ENCODE measurements at places on chromosomes 2 and 18.

GRCh38 chr18:66046032-66046602 lies 295.3 kb downstream of the CDH7 start:
- DNase-seq: no peak

GRCh38 chr2:15546297-15547098 lies 14.6 kb downstream of the NBAS start:
- no peak for DNase-seq

- no peak for DNase-seq
These were observed 211.7 kb downstream of the CLIP4 start for GRCh38 chr2:29326926-29327325.

DNA sequence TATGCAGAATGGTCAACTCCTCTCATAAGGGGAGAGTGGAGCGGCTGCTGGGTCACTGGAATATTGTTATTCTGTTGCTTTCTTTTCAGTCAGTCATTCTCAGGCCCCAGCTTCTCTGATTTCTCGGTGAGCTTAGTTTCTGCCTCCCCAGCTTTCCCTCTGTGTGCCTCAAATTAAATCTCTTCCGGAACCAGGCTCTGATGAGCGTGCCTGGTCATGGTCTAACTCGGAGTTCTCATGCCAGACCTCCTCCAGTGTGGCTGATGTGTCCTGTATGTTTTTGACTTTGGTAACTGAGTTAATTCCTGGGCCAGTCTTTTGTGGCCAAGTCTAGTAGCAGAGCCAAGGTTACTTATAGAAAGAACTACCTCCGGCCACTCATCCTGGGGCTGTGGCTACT lies 4.9 kb upstream of the STK11IP start:
- DNase-seq: no peak

DNA sequence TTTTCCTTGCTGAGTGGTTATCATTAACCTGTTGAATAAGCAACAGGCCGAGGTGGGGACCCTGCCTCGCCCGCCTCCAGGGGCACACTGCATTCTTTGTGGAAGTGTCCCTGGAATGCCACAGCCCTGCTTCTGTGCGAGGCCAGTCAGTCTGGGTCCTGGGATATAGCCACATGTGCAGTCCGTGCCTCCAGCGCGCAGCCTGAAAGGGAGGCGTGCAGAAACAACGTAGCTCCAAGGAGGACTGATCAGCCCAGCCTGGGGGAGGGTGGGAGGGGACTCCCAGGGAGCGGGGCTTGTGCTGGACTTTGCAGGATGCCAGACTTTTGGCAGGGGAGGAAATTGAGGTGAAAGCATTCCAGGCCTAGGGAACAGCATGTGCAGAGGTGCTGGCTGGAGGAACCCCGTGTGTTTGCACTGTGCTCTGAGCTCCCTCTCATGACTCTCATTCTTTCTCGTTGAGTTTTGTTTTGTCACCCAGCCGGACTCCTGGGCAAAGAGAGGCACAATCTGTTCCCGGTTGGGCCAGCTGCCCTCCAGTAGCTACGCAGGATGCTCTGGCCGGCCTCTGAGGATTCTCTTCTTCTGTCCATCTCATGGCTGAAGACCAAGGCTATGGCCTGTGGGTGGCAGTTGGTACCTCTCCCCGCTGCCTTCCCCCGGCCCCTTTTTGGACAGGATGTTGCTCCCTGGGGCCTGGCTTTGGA lies 39.7 kb downstream of the HPCAL1 start:
- DNase-seq: no peak

- no peak for DNase-seq
These were observed 389.3 kb downstream of the IRS1 start for GRCh38 chr2:226410247-226410835.

GRCh38 chr2:198405311-198405710 lies 600.9 kb downstream of the PLCL1 start:
- DNase-seq: no peak

- DNase-seq: no peak
These were observed 34.9 kb upstream of the TFCP2L1 start for GRCh38 chr2:121319941-121320340.

GRCh38 chr2:41326851-41327250 lies 721.0 kb upstream of the PKDCC start:
- no peak for DNase-seq

DNA sequence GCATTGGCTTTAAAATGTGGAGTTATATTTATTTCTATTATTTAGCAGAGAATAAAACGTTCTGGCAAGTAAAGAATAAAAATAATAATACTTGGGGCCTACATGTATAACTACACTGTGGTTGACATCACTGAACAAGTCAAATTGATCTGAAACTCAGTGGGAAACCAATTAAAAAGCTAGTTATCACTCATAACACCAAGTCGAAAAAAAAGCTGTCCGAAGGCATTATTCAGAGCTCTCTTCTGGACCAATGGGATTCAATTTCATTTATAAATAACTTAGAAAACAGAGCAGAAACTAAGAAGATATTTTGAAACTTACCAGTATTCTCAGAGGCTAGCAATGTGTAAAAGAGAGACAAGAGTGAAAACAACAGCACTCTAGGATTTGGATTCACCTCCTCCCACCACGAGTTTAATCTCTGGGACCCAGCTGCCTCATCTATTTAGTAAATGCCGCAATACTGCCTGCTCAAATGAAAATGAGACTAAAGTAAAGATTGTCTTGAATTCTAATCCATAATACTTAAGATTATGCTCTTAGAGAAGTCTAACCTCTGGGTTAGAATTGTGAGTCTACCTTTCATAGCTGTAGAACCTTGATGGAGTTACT lies 128.4 kb downstream of the NBAS start:
- DNase-seq: no peak

DNA sequence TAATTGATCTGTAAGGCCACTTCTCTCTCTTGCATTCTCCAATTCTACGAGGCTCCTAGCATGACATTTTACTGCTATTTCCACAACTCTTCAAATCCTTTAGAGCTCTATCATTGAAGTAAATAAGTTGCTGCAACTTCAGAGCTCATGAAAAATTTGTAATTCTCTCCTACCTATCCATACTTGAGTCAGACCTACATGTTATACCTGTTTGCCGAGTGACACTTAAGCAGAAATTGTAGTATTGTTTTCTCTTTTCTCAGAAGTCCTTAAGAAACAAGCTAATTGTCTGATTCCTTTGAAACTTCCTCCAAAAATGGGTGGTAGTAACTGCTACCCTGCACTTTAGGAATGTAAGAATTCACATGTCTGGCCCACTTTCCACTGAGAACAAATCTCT lies 26.1 kb downstream of the GALM start:
- DNase-seq: no peak

GRCh38 chr2:196073521-196073920 lies 4.9 kb upstream of the DNAH7 start:
- no peak for DNase-seq

DNA sequence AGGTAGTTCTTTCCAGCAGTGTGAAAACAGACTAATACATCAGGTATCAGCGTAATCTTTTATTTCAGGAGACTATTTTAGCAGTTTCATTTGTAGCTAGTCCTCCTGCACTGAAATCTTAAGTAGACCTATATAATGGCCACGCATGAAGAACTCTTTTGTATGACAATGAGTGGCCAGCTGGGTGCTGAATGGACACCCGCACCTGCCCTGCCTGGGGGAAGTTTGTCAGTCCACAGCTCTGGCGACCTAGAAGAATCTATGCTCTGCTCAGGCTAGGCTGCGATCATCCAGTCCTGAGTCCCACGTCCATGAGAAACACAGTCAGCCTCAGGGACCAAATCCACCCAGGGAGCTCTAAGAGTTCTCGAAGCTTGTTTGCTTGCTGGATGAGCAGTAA lies 709.2 kb upstream of the ID2 start:
- no peak for DNase-seq

GRCh38 chr2:218465987-218466633 lies 47.2 kb downstream of the VIL1 start:
- no peak for DNase-seq

GRCh38 chr2:38407111-38407682 lies 30.1 kb upstream of the ATL2 start:
- no peak for DNase-seq

DNA sequence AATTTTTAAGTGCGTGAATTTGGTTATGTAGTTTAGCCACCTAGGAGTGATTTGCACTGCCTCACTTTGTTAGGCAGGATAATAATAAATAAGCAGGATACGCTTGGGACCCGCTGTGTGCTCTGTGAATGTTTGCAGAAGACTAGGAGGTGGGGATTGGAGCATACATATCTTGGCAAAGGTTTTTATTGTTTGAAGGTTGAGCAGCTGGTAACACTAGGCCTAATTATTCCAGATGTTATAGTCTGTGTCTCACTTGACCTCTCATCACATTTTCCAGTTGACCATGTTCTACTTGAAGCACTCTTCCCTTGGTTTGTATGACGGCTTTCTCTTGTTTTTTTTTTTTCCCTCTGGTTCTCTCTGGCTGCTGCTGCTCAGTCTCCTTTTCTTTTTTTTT lies 42.7 kb downstream of the FHOD3 start:
- DNase-seq: no peak

- no peak for DNase-seq
These were observed 142.9 kb downstream of the PKP4 start for GRCh38 chr2:158599609-158600008.

DNA sequence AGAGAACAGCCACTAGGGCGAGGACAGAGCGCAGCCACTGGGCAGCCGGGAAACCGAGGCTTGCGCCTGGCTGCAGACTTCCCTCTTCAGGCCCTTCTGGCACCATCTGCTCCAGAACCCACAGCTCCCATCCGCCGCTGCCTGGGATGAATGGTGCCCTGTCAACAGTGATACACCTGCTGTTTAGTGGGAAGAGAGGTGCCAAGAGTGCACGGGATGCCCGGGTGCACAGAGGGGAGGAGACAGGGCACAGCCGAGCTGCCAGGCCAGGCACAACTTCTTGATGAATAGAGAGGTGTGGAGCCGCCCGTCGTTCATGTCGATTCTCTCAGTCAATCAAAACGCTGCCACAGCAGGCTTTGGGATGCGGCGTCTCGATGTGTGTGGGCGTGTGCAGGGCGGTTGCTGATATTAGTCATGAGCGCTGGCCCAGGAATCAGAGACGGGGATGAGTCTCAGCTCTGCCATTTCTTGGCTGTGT lies 39.5 kb downstream of the RRM2 start:
- no peak for DNase-seq

Measured in nephron progenitor cell (in vitro differentiated cells).